ENCODE measurements at places on chromosomes 7 and 10. TPM values are rescaled to one million over a fixed set of nuclear protein-coding genes. Genes with fewer than 3 reads are reported as not detected.

The HOXA5 gene
- total RNA-seq, result not detected

The CADPS2 gene
- total RNA-seq, result not detected

The SORCS1 gene
- total RNA-seq, result not detected

The DNAJC1 gene
- 26.9 TPM for total RNA-seq

The FLNC gene
- total RNA-seq, result 0.23 TPM

- DNase-seq, result no peak
Observed at GRCh38 chr10:131848296-131848695, 52.5 kb upstream of the PPP2R2D start.

DNA sequence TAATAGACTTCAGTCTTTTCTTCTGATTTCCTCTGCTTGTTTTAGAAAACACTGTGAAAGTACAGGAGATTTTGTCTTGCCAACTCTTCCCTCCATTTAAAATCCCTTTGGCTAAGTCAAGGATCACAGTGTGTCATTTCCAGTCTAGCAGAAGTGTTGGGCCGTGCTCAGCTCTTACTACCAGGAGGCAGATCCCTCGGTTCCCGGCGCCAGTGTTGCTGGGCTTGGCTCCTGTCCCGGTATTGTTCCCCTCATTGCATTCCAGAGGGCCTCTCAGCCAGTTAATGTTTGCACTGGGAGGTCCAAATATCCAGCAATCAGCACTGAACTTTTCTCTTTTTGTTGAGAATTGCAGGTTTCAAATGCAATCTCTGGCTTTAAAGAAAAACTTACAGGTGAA, 612.1 kb upstream of the MGMT start:
- no peak for DNase-seq

DNA sequence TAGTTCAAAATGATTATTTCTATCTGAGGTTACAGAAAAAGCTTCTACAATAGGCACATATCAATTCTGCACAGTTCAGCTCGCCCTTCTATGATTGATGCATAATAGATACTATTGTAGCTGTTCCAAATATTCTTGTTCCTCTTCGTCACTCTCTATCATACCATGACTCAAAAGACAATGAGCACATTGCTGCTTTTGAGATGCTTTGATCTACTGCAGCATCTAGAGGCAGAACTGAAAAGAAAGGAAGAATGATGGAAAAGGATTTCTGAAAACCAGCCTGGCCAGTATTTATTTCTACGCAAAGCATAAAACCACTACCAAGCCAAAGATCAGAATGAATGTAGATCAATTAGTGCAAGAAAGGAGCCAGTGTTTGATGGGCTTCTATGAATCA, 59.3 kb upstream of the PLXDC2 start:
- DNase-seq, result no peak

DNA sequence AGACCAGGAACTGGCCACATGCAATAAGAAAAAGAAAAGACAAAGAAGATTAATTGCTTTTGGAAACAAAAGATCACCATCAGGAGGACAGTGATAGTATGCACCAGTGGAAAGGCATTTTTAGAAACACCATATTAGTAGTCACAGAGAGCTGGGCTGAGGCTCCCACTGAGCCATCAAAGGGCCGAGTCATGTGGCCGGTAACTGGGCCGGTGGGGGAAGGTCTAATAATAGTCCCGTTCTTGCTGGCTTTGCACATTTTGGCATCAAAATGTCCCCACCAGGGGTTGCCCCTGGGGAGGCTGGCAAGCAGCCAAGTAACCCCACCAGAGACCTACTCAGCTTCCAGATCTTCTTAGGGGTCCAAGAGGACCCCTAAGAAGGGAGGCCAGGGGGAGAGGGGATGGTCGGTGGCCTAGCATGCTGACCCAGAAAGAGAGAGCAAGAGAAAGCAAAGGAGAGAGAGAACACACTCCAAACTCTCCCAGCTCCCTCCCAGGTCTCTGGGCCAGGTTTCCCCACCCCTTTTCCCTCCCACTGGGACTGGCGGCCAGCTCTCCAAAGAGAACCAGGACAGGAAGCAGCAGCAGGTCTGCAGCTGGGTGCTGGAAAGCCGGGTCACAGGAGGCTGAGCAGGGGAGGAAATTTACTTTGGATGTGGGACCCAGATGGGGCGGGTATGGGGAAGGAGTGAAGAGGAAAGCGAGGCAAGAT, 70.2 kb upstream of the FGFR2 start:
- no peak for DNase-seq

GRCh38 chr10:133336577-133337369, at the start of gene CALY:
CALY (minus strand) TSS chr10:133336896; CDS start chr10:133328989, 7,907 bp downstream.
- DNase-seq, result peak; percentile 70
